A375 (cell line): ENCODE measurements at places on chromosomes 4 and X. TPM values are rescaled to one million over a fixed set of nuclear protein-coding genes. Genes with fewer than 3 reads are reported as not detected.

KIT gene
- not detected in 2 replicates for total RNA-seq

GRIA3 gene
- not detected in 2 replicates for total RNA-seq

PIM2 gene
- 16.0 and 21.2 TPM in 2 replicates for total RNA-seq

ADH6 gene
- not detected in 2 replicates for total RNA-seq

AREG gene
- 17.4 and 20.0 TPM in 2 replicates for total RNA-seq

MSANTD1 gene
- total RNA-seq, result 0.45 and 0.80 TPM in 2 replicates

UPF3B gene
- 5.7 and 7.7 TPM in 2 replicates for total RNA-seq

NAP1L3 gene
- total RNA-seq, result 3.8 and 4.0 TPM in 2 replicates

SHROOM2 gene
- total RNA-seq, result 20.2 and 27.6 TPM in 2 replicates

FAM47A gene
- total RNA-seq, result not detected in 2 replicates

FSTL5 gene
- 0.41 and 0.56 TPM in 2 replicates for total RNA-seq

KIAA1210 gene
- total RNA-seq, result not detected in 2 replicates

TMEM128 gene
- 17.5 and 20.5 TPM in 2 replicates for total RNA-seq

SOD3 gene
- total RNA-seq, result 20.3 and 22.3 TPM in 2 replicates

ABCG2 gene
- total RNA-seq, result 2.5 and 2.7 TPM in 2 replicates

PRRG3 gene
- total RNA-seq, result not detected in 2 replicates

DUX4 gene
- total RNA-seq, result not detected in 2 replicates

BMP2K gene
- total RNA-seq, result 5.8 and 8.7 TPM in 2 replicates

STOX2 gene
- 0.94 and 1.1 TPM in 2 replicates for total RNA-seq

NCAPG gene
- 65.5 and 98.5 TPM in 2 replicates for total RNA-seq

UGT2B17 gene
- total RNA-seq, result not detected in 2 replicates

EDA2R gene
- total RNA-seq, result 2.4 and 2.7 TPM in 2 replicates

CLDN22 gene
- total RNA-seq, result not detected in 2 replicates

GAGE12F gene
- total RNA-seq, result not detected in 2 replicates

NRK gene
- not detected in 2 replicates for total RNA-seq

DNAAF6 gene
- not detected in 2 replicates for total RNA-seq

PCDH19 gene
- total RNA-seq, result under 0.01 TPM in 1 of 2 replicates, not detected in the other
